ENCODE measurements at places on chromosomes 4 and X.

DNA sequence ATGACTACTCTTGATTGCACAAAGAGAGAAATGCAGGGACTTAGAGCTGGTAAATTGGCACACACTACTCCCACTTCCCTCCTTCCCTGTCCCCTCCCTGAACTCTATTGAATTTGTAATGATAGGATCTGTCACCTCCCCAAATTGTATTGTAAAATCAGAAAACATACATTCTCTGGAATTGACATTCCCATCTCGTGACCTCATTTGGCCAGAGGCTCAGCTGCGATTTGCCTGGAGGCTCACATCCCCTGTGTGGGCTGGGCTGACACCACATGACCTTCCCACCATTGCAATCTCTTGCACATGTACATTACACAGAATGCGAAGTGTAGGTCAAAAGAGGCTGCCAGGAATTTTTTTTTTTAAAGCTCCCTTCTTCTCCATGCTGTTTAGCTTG, 172.1 kb downstream of the MID1IP1 start:
- no peak for DNase-seq

DNA sequence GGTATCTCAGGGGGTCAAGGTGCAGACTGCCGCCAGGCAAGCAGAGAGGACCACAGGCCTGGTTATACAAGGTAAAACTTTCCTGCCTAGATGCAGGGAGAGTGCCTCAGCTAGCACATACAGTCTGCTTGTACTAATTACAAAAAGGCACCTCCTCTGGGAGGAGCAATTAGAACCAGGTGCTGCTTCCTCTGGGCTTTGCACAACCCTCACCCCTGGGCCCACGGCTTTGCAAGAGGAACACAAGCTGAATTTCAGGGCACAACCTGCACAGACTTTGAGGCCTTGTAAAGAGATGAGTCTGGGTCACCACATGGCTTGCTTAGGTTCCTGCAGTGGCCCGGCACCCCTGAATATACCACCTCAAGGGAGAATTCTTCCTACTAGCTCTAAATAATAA, 9.2 kb upstream of the CITED1 start:
- no peak for DNase-seq

GRCh38 chr4:162010362-162010761, 153.4 kb downstream of the FSTL5 start:
- no peak for DNase-seq

GRCh38 chrX:28997706-28998463, 410.6 kb downstream of the IL1RAPL1 start:
- DNase-seq: no peak

DNA sequence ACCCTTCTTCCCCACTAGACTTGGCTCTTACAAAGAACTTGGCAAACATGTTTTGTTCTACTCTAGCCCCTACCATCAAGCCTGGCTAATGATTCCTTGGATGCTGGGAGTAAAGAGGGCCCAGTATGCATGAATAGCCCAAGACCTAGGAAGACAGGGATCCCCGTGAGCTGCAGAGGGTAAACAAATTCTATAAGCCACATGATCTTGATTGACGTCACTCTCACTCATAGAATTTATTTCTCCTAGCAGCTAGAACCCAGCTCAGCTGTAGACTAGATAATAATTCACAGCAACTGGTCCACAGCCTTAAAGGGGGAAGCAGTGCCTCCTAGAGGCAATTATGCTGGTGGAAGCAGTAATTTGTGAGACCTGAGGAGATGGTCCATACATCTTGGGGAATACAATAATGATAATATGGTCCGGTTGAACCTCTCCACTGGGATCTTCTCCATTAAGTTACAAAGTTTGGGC, 16.1 kb upstream of the USO1 start:
- no peak for DNase-seq

DNA sequence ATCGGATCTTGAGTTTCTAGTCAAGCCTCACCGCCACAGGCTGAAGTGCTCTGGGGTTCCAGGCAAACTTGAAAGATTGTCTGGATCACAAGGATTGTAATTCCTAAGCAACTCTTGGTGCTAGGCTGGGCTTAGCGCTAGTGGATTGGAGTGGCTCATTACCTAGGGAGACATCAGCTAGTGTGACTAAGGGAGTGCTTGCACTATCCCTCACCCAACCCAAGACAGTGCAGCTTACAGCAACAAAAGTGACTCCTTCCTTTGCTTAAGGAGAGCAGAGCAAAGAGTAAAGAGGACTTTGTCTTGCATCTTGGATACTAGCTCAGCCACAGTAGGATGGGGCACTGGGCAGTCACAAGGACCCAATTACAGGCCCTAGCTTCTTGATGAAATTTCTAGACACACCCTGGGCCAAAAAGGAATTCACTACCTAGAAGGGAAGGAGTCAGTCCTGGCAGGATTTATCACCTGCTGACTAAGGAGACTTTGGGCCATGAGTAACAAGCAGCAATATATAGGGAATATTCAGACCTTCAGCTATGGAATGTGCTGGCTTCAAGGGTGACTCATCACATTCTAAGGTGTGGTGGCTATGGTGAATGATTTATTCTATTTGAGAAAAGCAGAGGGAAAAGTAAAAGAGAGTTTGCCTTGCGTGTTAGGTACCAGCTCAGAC, 1212.4 kb downstream of the PCDH18 start:
- peak; percentile 66 for DNase-seq

GRCh38 chr4:52892880-52893279, 30.8 kb downstream of the RASL11B start:
- no peak for DNase-seq

GRCh38 chrX:134813697-134814096, 155.4 kb upstream of the PLAC1 start:
- DNase-seq: no peak

- DNase-seq: no peak
Observed at GRCh38 chr4:45716093-45716492, 407.8 kb downstream of the GABRG1 start.

- DNase-seq: no peak
Observed at GRCh38 chrX:40449396-40449795, 131.4 kb upstream of the ATP6AP2 start.

DNA sequence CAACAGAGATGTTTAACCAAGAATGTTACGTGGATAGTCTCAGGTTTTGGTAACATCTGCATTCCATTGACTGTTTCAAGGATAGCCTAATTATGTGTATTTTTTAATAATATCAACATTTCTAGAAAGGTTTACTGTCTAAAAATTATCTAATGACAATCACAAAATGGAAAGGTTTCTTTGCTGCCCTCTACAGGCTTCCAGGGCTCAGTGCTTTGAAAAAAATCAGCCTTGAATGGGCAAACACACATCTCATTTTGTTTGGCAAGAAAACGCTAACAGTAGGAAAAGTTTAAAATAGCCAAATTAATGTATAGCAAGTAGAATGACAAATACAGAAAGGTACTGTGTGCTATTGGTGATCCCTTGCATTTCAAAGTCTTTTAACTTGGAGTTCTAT, 223.4 kb upstream of the PRPS2 start:
- DNase-seq: no peak

DNA sequence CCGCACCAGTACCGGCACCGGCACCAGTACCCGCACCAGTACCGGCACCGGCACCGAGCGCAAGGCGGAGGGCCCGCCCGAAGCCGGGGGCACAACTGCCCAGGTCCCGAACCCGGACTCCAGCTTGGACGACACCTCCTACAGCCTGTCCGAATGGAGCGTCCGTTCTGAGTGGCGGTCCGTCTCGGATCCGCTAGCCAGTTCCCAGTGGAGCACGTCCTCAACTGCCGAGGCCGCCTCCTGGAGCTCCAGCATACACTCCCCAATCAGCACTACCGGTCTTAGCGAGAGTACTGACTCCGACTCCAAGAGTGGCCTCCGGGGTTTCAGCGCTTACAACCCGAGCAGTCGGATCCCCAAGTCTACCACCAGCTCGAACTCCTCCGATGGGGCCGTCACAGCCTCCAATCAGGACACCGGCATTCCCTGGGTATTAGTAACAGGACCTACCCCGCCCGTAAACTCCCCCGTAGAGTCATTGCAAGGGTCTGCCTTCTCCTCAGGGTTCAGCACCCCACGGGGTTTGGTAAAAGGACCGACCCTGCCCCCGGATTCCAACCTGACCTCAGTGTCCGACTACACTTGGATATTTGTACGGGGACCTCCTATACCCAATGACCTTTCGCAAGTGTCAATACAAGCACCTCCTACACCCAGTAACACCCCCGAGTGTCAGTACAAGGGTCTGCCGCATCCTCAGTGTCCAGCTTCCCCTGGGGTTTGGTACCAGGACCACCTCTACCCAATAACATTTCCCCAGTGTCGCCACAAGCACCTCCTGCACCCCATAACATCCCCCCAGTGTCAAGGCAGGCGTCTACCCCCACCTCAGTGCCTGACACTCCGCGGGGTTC, 721 bp upstream of the MAOA start:
- peak; percentile 75 for DNase-seq

DNA sequence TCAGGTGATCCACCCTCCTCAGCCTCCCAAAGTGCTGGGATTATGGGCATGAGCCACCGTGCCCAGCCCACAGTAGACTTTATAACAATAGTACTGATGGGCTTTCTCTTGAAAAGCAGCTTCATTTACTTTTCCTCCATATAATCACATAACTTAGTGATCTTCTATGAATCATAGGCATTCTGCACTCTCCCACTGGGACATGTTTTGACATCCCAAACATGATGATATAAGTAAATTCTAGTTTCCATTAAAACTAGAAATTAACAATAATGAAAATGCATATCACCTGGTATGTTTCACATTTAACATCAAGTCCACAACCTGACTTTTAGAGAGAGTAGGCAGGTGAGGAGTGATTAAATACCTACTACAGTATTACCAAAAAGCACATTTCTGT, 96.5 kb downstream of the CAMK2D start:
- DNase-seq: no peak

GRCh38 chr4:152009031-152009670, 248.3 kb upstream of the GATB start:
- no peak for DNase-seq

GRCh38 chr4:79237851-79238250, 88.0 kb downstream of the NAA11 start:
- no peak for DNase-seq

Data from islet precursor cell (in vitro differentiated cells).